ENCODE measurements at places on chromosomes 11 and 22. TPM values are rescaled to one million over a fixed set of nuclear protein-coding genes. Genes with fewer than 3 reads are reported as not detected.

- H3K36me3 ChIP-seq = no peaks in the 10 kb centered on the region
- peak overlapping the region; percentile 78 for H3K4me3 ChIP-seq
These were observed 2.0 kb upstream of the VEGFB start for GRCh38 chr11:64232182-64232966.

- H3K36me3 ChIP-seq = no peaks in the 10 kb centered on the region
- no peak overlapping the region for H3K27ac ChIP-seq
- H3K4me1 ChIP-seq = peaks cover 11% of the 10 kb centered on the region
- no peak for DNase-seq
These were observed 908.3 kb downstream of the FAM181B start for GRCh38 chr11:81825346-81825745.

- peak overlapping the region; percentile 82 for H3K27ac ChIP-seq
- H3K27me3 ChIP-seq = no peaks in the 10 kb centered on the region
- H3K4me1 ChIP-seq = peaks cover 4% of the 10 kb centered on the region
- H3K36me3 ChIP-seq = no peaks in the 10 kb centered on the region
These were observed 21.7 kb downstream of the PTPN5 start for GRCh38 chr11:18769802-18770456.

- H3K36me3 ChIP-seq = no peaks in the 10 kb centered on the region
- H3K27me3 ChIP-seq = no peaks in the 10 kb centered on the region
- no peak overlapping the region for H3K4me3 ChIP-seq
- H3K27ac ChIP-seq = no peak overlapping the region
- H3K4me1 ChIP-seq = peaks cover 8% of the 10 kb centered on the region
These were observed 789.4 kb upstream of the KIRREL3 start for GRCh38 chr11:127789927-127790326.

- H3K4me1 ChIP-seq = peaks cover under 1% of the 10 kb centered on the region
- H3K4me3 ChIP-seq = no peak overlapping the region
- H3K27me3 ChIP-seq = no peaks in the 10 kb centered on the region
- DNase-seq = no peak
- peak overlapping the region; percentile 73 for H3K27ac ChIP-seq
These were observed 137.9 kb upstream of the RASSF10 start for GRCh38 chr11:12871241-12871640.

GRCh38 chr11:114027926-114028325 lies 31.6 kb upstream of the ZBTB16 start:
- no peak for DNase-seq
- H3K4me3 ChIP-seq = no peak overlapping the region
- no peaks in the 10 kb centered on the region for H3K36me3 ChIP-seq
- H3K4me1 ChIP-seq = no peaks in the 10 kb centered on the region
- H3K27me3 ChIP-seq = peaks cover 43% of the 10 kb centered on the region

- DNase-seq = no peak
- H3K27ac ChIP-seq = no peak overlapping the region
- H3K4me1 ChIP-seq = peaks cover 10% of the 10 kb centered on the region
- H3K27me3 ChIP-seq = peaks cover 30% of the 10 kb centered on the region
These were observed 121.3 kb downstream of the NECTIN1 start for GRCh38 chr11:119607726-119608125.

DNA sequence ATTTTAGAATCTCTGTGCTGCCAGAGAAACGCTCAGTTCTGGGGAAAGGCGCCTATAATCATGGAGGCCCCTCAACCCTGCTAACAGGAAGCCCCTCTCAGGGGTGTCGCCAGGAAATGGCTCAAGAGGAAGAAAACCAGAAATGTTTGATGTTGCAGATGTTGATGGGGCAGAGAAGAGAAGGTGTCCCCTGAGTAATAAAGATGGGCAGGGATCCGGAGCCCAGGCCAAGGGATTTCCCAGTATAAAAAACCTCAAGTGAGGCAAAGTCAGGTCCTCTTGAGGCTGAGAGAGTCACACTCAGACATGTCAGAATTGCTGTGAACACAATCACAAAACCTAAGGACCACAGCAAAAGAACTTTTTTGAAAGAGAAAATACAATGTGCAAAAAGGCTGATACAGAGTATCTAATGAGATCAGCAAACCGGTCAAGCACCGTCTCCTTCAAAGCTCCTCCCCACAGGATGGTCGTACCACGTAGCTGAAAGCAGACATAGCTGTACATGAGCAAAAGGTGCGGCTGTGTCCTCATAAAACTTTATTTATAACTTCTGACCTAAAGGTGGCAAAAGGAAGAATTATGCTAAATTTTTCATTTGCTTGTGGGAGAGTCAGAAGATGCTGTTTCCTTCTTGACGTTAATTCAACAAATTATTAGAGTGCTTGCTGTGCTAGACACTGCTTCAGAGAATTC lies 12.2 kb downstream of the MOV10L1 start:
- H3K27ac ChIP-seq = no peak overlapping the region
- peaks cover 6% of the 10 kb centered on the region for H3K27me3 ChIP-seq
- H3K4me3 ChIP-seq = no peak overlapping the region
- no peaks in the 10 kb centered on the region for H3K36me3 ChIP-seq

DNA sequence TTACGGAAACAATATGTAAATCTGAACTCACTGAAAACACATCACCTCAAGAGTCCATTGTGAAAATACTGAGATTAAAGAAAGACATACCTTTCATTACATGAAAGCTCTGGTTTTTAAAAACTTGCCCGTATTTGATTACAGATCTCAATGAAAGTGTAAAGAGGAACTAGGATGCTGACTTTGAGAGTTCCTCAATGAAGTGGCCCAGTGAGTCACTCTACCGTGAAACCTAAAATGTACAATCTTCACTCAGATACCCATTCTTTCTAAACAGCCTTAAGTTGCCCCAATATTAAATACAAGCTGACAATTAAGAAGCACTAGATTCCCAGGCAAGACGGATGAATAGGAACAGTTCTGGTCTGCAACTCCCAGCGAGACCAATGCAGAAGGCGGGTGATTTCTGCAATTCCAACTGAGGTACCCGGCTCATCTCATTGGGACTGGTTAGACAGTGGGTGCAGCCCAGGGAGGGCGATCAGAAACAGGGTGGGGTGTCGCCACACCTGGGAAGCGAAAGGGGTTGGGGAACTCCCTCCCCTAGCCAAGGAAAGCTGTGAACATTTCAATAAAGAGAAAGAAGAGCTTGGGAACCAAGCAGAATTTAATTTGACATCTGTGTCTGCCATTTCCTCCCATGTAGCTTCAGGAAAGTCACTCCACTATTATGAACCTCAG lies 33.8 kb upstream of the OR9G4 start:
- no peak overlapping the region for H3K4me3 ChIP-seq
- peaks cover 1% of the 10 kb centered on the region for H3K36me3 ChIP-seq
- H3K27me3 ChIP-seq = no peaks in the 10 kb centered on the region
- peaks cover 1% of the 10 kb centered on the region for H3K4me1 ChIP-seq
- no peak overlapping the region for H3K27ac ChIP-seq
- no peak for DNase-seq

DNA sequence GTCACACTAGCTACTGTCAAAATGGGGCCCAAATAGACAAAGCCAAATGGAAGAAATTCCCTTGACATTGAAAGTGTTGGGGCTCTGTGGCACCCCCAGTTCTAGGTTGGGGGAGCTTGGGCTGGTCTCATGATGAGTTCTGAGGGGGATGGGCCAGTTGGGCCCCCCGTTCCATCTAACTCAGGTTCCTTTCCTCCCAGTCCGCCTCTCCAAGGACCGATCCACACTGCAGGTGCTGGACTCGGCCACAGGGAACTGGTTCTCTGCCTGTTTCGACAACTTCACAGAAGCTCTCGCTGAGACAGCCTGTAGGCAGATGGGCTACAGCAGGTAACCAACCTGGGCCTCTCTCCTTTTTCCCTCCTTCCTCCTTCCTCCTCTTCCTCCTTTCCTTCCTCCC lies 17.7 kb upstream of the SMIM35 start:
- H3K27ac ChIP-seq = no peak overlapping the region
- no peak for DNase-seq
- H3K4me3 ChIP-seq = no peak overlapping the region
- H3K27me3 ChIP-seq = peaks cover 20% of the 10 kb centered on the region

C1QTNF4 gene
- 4.0 TPM for total RNA-seq

RASD2 gene
- total RNA-seq = 0.07 TPM

SLC43A1 gene
- total RNA-seq = 46.9 TPM

MUC5AC gene
- 0.02 TPM for total RNA-seq

MPZL2 gene
- total RNA-seq = 22.4 TPM

HPX gene
- 6.1 TPM for total RNA-seq

TMPRSS13 gene
- total RNA-seq = 5.7 TPM
